ENCODE measurements at places on chromosomes 2 and 18.

GRCh38 chr18:48589797-48590519, 51.1 kb downstream of the CTIF start:
- no peak for DNase-seq

DNA sequence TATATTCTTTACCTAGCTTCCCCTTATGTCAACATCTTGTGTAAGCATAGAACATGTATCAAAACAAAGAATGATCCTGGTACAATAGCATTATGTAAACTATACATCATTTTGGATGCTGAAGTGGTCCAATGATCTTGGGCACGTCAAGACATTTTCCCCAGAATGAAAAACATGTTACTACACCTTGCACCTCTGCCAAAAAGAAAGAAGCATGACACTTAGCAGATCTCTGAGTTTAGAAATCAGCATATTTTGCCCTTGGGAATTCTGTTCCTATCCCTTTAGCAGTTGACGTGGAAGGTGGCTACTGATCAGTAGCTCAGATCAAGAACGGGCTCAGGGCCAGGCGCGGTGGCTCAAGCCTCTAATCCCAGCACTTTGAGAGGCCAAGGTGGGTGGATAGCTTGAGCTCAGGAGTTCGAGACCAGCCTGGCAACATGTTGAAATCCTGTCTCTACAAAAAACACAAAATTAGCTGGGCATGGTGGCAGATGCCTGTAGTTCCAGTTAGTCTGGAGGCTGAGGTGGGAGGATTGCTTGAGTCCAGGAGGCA, 1.7 kb upstream of the LCLAT1 start:
- no peak for DNase-seq

DNA sequence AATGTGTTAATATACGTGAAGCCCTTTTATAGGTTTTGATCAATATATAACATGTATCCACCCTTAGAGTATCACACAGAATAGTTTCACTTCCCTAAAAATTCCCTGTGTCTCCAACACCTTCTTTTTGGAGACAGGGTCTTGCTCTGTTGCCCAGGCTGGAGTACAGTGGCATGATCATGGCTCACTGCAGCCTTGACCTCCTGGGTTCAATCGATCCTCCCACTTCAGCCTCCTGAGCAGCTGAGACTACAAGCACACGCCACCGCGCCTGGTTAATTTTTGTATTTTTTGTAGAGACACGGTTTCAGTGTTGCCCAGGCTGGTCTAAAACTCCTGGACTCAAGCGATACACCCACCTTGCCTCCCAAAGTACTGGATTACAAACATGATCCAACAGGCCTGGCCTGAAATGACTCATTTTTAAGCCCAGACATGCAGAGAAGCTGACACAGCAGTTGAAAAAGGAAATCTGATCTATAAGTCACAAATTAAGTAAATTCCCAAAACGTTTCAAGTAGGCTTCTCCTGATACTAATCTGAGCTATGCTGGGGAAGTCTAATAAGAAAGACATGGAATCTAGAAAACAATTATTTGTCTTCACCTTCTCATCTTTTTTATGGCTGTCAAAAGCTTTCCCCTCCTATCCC, 2.9 kb downstream of the DUSP11 start:
- no peak for DNase-seq

- DNase-seq, result no peak
These were observed 75.1 kb downstream of the SPRED2 start for GRCh38 chr2:65357095-65357958.

GRCh38 chr2:1801541-1801940, 57.2 kb upstream of the PXDN start:
- DNase-seq, result no peak

DNA sequence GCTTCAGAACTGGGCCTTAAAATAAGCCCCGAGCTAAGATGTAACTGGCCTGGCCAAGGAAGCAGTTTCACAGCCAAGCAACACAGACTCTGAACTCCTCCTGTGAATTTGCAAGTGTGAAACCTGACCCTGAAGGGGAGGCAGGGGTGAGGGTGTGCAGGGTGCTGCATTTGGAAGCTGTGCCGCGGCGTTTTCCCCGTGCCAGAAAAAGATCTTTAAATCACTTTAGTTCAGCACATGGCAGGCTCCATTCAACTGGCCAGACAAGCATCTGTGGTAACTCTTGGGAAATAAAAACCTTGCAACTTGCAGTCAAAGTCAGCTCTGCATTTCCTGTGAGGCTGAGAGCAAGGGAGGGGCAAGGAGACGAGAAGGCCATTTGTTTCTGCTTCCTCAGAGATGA, 209.3 kb upstream of the SOX11 start:
- DNase-seq, result no peak

DNA sequence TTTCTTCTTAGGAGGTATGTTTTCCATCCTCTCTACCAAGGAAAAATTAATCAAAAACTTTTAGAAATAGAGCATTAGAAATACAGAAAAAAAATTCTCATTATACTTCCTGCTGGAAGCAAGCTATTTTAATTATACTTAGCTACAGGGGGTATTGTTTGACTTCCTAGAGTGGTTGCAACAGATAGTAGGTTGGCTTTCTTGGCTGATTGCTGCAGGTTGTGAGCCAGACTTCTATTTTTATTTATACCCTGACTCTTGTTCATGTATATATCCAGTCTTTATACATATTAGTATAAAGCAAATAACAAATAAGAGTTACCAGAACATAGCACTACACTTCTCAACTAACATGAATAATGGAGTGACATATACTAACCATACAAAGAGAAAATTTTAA, 460.8 kb upstream of the REG3G start:
- DNase-seq, result no peak

DNA sequence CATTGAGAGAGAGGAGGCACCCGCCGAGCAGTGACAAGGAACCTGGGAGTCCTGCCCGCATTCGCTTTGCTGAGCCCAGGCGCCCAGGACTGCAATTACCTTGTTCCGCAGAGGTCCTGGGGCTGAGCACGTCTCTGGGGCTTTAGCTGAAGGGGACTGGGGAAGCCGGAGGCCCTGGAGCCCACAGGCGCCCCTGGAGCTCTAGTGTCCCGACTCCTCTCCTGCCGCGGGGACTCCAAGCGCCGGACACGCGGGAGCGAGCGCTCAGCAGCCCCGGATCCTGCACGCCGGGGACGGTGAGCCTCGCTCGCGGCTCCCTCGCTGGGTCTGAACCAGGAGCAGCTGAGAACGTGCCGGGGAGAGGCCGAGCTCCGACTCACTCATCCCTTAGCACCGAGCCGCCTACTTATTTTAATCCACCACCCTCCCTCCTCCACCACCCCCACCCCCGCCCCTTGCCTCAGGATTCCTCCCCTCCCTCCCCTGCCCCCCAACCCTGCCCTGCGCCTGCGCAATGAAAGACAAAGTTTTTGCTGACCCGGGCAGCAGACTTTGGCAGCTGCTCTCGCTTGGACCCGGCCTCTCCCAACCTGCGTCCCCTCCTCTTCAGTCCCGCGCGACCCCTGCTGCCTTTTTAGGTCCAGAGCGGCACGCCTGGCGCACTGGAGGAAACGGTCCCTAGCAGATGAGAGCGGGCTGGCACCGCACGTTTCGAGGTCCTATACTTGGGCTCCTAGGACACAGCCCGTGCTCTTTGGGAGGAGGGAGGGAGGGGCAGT, at the start of gene OSR1:
OSR1 (minus strand) TSS at position 382 of the 779 bp plus-strand sequence. CDS start 4,818 bp downstream, outside the sequence.
- DNase-seq, result no peak

GRCh38 chr2:226691255-226691654, 108.4 kb downstream of the IRS1 start:
- no peak for DNase-seq

- no peak for DNase-seq
These were observed 23.2 kb upstream of the GORASP2 start for GRCh38 chr2:170905864-170906263.

DNA sequence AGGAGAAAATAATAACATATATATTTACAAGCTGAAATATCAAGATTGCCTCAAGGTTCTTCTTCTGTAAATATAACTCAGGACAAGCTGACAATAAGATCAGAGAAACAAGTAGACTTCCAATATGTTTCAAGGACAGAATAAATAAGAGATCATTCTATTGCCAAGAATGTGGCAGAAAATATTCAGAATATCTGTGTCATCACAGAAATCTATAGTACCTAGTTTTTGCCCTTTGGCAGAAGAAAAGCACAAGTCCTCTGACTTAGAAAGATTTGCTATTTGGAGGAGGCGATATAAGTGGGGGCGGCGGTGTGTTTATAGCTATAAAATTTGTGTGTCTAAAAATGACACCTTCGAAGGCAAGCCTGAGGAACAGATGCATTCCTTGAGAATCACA, 34.3 kb downstream of the ARHGAP15 start:
- no peak for DNase-seq

DNA sequence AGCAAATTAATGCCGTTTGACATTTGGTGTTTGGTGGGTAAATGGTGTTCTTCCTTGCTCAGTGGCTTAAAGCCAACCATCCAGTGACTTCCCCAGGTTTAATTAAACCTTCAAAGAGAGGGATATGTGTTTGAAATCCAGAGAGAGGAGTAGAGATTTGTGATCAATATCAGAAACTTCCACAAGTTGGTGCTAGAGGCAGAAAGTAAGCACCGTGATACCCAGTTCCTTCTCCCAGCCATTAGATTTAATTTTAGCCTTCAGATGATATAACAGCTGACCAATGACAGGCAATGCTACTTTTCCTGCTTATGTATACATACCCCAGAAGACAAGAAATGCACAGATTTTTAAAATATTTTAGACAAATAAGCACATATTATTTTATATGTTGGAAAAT, 398.5 kb downstream of the CDH2 start:
- no peak for DNase-seq

- no peak for DNase-seq
These were observed 122.9 kb downstream of the GLI2 start for GRCh38 chr2:120858361-120859106.

DNA sequence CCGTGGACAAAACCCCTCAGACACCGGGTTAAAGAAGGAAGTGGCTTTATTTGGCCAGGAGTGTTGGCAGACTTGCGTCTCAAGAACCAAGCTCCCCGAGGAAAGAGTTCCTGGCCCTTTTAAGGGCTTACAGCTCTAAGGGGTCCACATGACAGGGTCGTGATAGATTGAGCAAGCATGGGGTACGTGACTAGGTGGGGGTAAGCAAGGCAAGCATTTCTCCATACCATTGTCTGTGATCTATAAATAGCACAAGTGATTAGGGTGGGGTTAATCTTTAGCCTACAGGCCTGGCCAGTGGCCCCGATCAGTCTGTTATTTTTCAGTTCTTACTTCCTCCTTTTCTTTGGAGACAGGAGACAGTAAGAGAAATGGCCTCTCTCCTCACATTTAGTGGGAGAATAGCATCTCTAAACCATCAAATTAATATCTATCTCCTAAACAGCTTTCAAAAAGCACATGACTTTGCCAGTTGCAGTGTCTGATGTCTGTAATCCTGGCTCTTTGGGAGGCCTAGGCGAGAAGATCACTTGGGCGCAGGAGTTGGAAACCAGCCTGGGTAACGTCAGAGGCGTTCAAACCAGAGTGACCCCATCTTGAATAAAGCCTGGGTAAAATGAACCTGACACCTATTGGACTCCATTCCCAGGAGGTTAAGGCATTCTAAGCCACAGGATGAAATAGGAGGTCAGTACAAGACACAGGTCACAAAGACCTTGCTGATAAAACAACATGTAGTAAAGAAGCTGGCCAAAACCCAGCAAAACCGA, 18.3 kb upstream of the CNOT11 start:
- DNase-seq, result no peak

DNA sequence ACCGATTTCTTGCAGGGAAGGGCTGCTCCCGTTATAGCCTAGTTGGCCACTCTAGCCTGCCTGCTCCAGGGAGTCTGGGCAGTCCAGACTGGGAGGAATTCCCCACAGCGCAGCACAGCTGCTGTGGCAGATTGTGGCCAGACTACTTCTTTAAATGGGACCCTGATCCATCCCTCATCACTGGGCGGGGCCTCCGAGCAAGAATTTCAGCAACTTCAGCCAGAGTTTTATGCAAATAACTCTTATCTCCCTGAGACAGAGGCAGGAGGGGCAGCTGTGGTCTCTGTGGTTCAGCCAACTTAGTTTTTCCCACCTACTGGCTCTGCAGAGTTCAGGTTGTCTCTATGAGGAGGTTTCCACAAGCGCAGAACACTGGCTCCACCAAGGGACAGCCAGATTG, 1583.2 kb downstream of the SUCLG1 start:
- no peak for DNase-seq

DNA sequence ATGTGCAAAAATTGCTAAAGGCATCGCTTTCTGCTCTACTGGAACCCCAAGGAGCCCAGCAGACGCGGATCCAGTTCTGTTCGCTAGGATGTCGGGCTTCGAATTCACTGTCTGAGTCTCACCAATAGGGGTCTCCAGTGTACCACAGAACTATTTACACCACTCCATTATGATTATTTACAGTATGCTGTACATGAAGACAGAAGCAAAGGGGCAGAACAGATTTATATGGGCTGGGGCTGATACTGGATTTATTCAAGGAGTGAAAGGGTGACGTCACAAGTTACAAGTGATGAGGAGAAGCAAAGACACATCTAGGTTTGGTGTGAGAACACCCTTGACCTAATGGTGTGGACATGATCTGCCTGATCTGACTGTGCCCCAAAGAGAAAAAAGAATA, 185.3 kb upstream of the ATP5MC3 start:
- no peak for DNase-seq

GRCh38 chr2:161104054-161104553, 56.1 kb upstream of the TANK start:
- no peak for DNase-seq

DNA sequence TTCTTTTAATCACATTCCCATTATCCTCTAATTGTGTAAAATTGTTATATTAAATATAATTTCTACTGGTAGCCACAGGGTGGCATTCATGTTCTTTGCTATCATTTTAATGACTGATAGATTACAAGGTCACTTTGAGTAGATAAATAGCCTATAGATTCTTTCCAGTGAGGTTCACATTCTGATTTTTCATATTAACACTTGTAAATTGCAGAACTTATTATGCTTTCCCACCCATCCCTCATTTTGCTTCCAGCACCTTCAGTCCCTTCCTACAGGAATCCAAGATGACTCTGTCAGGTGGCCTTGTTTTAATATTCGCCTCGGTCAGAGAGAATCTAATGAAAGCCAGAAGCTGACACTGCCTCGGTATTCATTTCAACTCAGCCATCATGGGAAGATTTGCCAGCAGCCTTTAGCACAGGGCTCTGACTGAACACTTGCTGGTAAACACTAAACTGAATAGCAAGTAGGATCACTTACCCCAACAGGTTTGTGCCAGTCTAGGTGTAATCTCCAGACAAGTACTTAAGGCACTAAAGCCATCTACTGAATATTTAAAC, 101.2 kb upstream of the FSHR start:
- no peak for DNase-seq

DNA sequence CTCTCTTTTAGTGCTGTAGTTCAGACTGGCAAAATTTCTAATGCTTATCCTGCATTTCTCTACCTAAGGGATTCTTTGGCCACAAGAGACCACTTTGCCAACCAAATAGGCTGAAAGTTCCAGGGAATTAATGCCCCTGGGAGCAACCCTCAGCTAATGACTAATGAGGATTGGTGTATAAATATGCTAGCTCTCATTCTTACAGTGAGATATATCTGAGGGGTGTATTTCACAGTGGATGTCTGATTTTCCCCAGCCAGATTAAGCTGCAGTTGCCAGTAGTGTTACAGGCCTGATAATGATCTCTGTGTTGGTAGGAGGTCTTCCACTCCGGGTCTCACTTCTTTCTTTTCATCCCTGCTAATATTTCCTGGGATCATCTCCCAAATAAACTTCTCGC, 90.4 kb downstream of the GULP1 start:
- DNase-seq, result no peak
